ENCODE measurements at places on chromosomes 2 and 18. TPM values are rescaled to one million over a fixed set of nuclear protein-coding genes. Genes with fewer than 3 reads are reported as not detected.

- H3K36me3 ChIP-seq: no peaks in the 10 kb centered on the region
- H3K27ac ChIP-seq: no peak overlapping the region
- no peaks in the 10 kb centered on the region for H3K27me3 ChIP-seq
These were observed 51.9 kb upstream of the SPTBN1 start for GRCh38 chr2:54404270-54404669.

- no peak overlapping the region for H3K4me3 ChIP-seq
- no peak for DNase-seq
- no peaks in the 10 kb centered on the region for H3K36me3 ChIP-seq
- peaks cover 10% of the 10 kb centered on the region for H3K27me3 ChIP-seq
- no peaks in the 10 kb centered on the region for H3K4me1 ChIP-seq
These were observed 3.1 kb upstream of the EXOC6B start for GRCh38 chr2:72828840-72829507.

- peak; percentile 57 for DNase-seq
- H3K4me1 ChIP-seq: no peaks in the 10 kb centered on the region
- no peaks in the 10 kb centered on the region for H3K36me3 ChIP-seq
- H3K27ac ChIP-seq: peak overlapping the region; percentile 56
- H3K4me3 ChIP-seq: no peak overlapping the region
- H3K27me3 ChIP-seq: peaks cover 4% of the 10 kb centered on the region
These were observed 19.4 kb upstream of the DUSP2 start for GRCh38 chr2:96164459-96165184.

GRCh38 chr2:10330700-10331026, 28.0 kb downstream of the HPCAL1 start:
- H3K4me3 ChIP-seq: peak overlapping the region; percentile 1
- peaks cover 9% of the 10 kb centered on the region for H3K36me3 ChIP-seq
- H3K27ac ChIP-seq: peak overlapping the region; percentile 73
- no peak for DNase-seq
- no peaks in the 10 kb centered on the region for H3K27me3 ChIP-seq
- peaks cover 46% of the 10 kb centered on the region for H3K4me1 ChIP-seq

DNA sequence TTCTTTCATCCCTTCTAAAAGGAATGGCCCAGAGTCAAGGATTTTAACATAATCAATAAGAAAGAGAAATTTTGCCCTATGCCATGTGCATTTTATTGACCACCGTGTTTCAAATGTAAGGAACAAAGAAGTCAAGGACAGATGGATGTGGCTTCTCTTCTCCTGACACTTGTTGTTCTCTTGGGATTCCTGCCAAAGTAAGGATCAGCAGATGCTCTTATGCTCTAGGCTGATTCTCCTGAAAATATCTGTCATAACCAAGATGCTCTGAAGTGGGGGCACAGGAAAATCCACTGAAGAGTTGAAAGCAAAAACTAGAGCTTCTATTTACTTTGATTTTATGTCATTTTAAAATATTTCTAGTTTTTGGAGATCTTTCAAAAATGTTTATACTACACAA, 72.9 kb upstream of the SYT4 start:
- DNase-seq: no peak
- H3K36me3 ChIP-seq: no peaks in the 10 kb centered on the region
- H3K27me3 ChIP-seq: no peaks in the 10 kb centered on the region
- no peak overlapping the region for H3K27ac ChIP-seq

- DNase-seq: no peak
- H3K36me3 ChIP-seq: no peaks in the 10 kb centered on the region
- H3K27ac ChIP-seq: no peak overlapping the region
- peaks cover 17% of the 10 kb centered on the region for H3K4me1 ChIP-seq
These were observed 43.6 kb downstream of the MCFD2 start for GRCh38 chr2:46871976-46872381.

GRCh38 chr18:11981543-11982366, 448 bp downstream of the IMPA2 start:
- peaks cover 39% of the 10 kb centered on the region for H3K4me1 ChIP-seq
- DNase-seq: peak; percentile 74

GRCh38 chr2:40300391-40300790, 151.5 kb downstream of the SLC8A1 start:
- no peak overlapping the region for H3K27ac ChIP-seq
- no peak for DNase-seq
- no peak overlapping the region for H3K4me3 ChIP-seq
- H3K36me3 ChIP-seq: no peaks in the 10 kb centered on the region

GRCh38 chr2:75800456-75800855, 89.7 kb upstream of the GCFC2 start:
- H3K4me3 ChIP-seq: no peak overlapping the region
- H3K4me1 ChIP-seq: no peaks in the 10 kb centered on the region
- H3K27ac ChIP-seq: no peak overlapping the region
- H3K36me3 ChIP-seq: no peaks in the 10 kb centered on the region

DNA sequence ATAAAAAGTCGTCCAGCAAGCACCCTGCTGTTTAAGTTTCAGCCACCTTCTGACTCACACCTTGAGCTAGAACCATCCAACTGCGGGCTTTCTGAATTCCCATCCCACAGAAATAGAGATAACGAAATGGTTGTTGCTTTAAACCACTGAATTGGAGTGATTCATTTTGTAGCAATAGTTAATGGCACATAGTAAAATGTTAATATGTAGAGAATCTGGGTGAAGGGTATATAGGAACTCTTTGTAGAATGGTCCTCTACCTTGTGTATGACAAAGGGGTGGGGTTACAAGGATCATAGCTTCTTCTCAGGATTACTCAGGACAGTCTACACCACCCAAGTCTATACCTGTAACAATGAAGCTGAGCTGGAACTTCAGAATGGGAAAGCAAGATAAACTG, 2.4 kb upstream of the MAPRE3 start:
- H3K4me3 ChIP-seq: no peak overlapping the region
- H3K27ac ChIP-seq: no peak overlapping the region
- peaks cover 31% of the 10 kb centered on the region for H3K4me1 ChIP-seq

DNA sequence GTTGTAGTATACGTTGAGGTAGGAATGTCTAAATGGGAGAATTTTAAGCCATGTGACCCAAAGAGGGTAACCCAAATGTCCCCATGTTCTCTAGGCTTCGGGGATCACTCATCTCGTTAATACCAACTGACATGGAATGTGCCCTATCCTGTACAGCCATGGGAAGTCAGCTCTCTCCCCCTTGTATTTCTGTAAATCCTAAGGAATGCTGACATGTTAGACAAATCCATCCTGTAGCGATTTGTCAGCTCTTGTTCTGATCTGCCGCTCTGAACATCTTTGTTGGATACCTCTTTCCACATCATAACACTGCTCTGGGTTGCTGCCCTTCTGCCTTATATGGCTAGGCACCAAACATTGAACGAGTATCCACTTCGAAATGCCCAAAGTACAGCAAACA, 350.6 kb downstream of the RND3 start:
- DNase-seq: no peak
- no peaks in the 10 kb centered on the region for H3K27me3 ChIP-seq
- H3K36me3 ChIP-seq: no peaks in the 10 kb centered on the region
- H3K27ac ChIP-seq: no peak overlapping the region
- H3K4me1 ChIP-seq: no peaks in the 10 kb centered on the region

DNA sequence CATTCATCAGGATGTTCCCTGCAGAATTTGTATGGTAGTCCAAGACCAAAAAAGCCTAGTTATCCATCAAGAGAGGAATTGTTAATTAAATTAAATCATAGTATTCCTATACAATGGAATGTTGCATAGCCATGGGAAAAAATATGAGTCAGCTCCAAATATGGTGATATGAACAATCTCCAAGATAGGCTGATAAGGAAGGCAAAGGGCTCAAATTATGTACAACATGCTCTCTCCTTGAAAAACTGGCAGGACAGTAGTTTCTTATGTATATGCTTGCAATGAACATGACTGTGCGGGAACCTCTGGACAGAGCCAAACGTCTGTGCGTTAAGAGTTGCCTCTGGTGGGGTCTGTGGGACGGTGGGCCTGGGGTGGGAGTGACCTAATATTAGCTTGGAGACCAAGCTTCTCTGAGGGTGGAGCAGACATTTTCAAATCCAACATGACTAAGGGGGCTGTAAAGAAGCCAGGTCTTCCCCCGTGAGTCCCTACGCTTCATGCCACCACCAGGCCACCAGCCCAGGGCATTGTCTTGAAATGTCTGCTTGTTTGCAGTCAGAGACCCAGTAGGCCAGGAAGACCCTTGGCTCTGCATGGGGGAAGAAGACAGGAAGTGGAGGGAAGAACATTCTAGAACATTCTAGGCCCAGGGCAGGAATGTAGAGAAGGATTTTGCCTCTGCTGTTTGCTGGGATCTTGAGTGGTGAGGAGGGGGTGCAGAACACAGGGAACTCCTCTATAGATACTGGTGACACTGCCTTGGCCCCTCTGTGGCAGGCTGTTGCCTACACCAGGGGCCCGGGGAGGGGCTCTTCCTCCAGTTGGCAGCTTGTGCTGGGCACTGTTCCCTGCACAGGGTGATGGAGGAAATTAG, 244.0 kb upstream of the HS6ST1 start:
- no peak overlapping the region for H3K4me3 ChIP-seq
- H3K36me3 ChIP-seq: no peaks in the 10 kb centered on the region
- peak overlapping the region; percentile 55 for H3K27ac ChIP-seq
- no peaks in the 10 kb centered on the region for H3K4me1 ChIP-seq

- no peaks in the 10 kb centered on the region for H3K27me3 ChIP-seq
- H3K4me1 ChIP-seq: peaks cover 34% of the 10 kb centered on the region
These were observed 10.5 kb downstream of the CROCC2 start for GRCh38 chr2:240916571-240917008.

- no peaks in the 10 kb centered on the region for H3K27me3 ChIP-seq
- H3K4me3 ChIP-seq: no peak overlapping the region
- no peak for DNase-seq
- no peaks in the 10 kb centered on the region for H3K4me1 ChIP-seq
- H3K36me3 ChIP-seq: no peaks in the 10 kb centered on the region
- H3K27ac ChIP-seq: no peak overlapping the region
These were observed 1087.2 kb downstream of the DPP10 start for GRCh38 chr2:115529627-115530026.

DNA sequence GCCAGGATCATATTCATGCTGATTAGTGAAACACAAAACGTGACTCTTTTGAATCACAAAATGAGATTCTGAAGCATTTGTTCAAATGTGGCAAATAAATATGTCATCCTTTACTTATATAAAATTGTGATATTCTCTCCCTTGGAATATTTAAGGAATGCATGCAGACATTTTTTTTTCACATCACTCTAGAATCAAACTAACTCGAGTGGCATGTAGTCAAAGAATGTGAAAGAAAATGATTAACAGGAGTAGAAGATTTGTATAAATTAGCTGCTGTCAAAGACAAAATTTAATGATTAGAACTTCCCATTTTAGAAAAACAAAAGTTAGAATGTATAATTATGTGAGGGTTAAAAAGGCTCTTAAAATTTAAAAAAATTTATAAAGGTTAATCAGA, 721.0 kb upstream of the FAM98A start:
- H3K4me1 ChIP-seq: no peaks in the 10 kb centered on the region
- no peaks in the 10 kb centered on the region for H3K27me3 ChIP-seq
- DNase-seq: no peak
- no peak overlapping the region for H3K27ac ChIP-seq
- H3K36me3 ChIP-seq: no peaks in the 10 kb centered on the region
- H3K4me3 ChIP-seq: no peak overlapping the region

- no peak for DNase-seq
- H3K36me3 ChIP-seq: no peaks in the 10 kb centered on the region
These were observed 1624.9 kb upstream of the CELF4 start for GRCh38 chr18:39190508-39190907.

DNA sequence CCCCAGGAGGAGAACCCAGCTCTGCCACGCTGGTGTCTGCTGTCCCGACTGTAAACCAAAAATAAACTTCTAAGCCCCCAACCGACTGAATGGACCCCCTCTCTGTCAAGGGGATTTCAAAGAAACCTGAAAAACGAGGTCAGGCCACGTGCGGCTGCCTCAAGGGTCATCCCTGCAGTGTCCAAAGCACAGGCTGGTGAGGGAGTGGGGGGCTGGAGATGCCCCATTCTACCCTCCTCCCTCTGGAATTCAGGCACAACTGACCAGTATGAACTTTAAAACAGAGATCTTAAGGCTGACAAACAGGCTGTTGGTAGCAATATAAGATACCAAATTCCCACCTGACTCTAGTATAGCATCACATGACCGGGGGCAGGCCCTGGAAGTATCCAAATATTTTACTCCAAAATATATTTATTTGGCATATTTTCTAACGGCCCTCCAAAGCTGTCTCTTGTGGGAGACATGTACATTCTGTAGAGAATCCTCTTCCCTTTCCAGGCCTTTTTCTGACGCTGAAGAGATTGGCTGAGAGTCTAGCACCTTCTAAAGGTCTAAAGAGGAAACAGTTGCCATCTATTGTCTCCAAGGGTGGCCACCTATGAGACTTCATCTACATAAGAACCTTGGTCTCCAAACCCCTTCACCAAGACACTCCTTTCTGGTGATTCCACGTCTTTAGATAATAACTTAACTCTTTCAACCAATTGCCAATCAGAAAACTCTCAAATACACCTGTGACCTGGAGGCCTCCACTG, 40.4 kb upstream of the CTDP1 start:
- DNase-seq: no peak
- no peaks in the 10 kb centered on the region for H3K36me3 ChIP-seq
- peaks cover 4% of the 10 kb centered on the region for H3K4me1 ChIP-seq
- H3K27me3 ChIP-seq: peaks cover 55% of the 10 kb centered on the region
- H3K27ac ChIP-seq: no peak overlapping the region

DNA sequence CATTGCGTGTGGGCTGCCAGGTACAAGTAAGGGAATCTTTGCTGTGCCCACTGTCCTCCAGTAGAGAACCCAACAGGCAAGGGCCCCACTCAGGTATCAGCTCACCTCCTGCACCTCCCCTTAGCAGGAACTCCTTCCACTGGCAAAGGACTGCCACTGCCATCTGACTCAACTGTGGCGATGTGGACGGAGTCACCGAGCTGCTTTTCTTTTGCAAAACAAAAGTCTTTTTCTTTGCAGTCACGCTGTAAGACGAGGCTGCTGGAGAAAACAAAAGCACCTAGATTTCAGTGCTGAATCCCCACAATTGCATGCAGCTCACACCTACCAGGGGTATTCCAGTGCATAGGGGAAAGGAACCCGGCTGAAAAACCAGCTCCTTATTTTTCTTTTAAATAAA, 7.9 kb downstream of the MTERF4 start:
- H3K4me1 ChIP-seq: peaks cover 30% of the 10 kb centered on the region
- no peak for DNase-seq
- H3K27me3 ChIP-seq: no peaks in the 10 kb centered on the region
- H3K36me3 ChIP-seq: peaks cover 97% of the 10 kb centered on the region
- H3K4me3 ChIP-seq: no peak overlapping the region
- H3K27ac ChIP-seq: no peak overlapping the region

- H3K4me1 ChIP-seq: no peaks in the 10 kb centered on the region
- H3K27ac ChIP-seq: no peak overlapping the region
- H3K27me3 ChIP-seq: no peaks in the 10 kb centered on the region
- no peak for DNase-seq
- H3K4me3 ChIP-seq: no peak overlapping the region
These were observed 1072.5 kb downstream of the SUCLG1 start for GRCh38 chr2:83386549-83386948.

EPAS1 gene
- 82.6 TPM for polyA plus RNA-seq

MARCHF4 gene
- polyA plus RNA-seq: 0.10 TPM

ALPG gene
- polyA plus RNA-seq: not detected

ICA1L gene
- 1.2 TPM for polyA plus RNA-seq

CHRNG gene
- polyA plus RNA-seq: not detected

YPEL5 gene
- polyA plus RNA-seq: 103 TPM

CHST10 gene
- polyA plus RNA-seq: 2.4 TPM

ACOXL gene
- polyA plus RNA-seq: 0.25 TPM

IL36A gene
- not detected for polyA plus RNA-seq

RAB6C gene
- not detected for polyA plus RNA-seq

GPR55 gene
- 0.19 TPM for polyA plus RNA-seq

Measured in stomach (tissue), 19 donors.